Testis (tissue), 5 donors: ENCODE measurements at places on chromosomes 6 and 20. TPM values are rescaled to one million over a fixed set of nuclear protein-coding genes. Genes with fewer than 3 reads are reported as not detected.

DNA sequence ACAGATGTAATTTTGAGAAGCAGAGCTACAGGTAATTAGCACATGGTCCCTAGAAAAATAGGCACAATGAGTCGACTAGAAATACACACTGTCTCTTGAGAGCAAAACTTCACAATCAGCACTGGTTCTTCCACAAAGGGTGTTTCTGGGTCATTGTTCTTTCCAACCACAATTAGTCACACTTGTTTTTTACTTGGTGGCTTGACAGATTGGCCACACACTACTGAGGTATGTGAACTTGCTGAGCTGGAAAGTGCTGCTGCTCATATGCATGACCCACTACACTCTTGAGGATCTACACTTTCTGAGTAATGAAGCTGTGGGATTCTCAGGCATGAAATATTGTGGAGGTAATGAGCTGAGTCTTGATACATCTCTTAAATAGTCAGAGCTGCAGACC lies 347.7 kb downstream of the BCKDHB start:
- H3K27ac ChIP-seq: no peak overlapping the region
- DNase-seq: no peak
- no peaks in the 10 kb centered on the region for H3K4me1 ChIP-seq
- H3K4me3 ChIP-seq: no peak overlapping the region

DNA sequence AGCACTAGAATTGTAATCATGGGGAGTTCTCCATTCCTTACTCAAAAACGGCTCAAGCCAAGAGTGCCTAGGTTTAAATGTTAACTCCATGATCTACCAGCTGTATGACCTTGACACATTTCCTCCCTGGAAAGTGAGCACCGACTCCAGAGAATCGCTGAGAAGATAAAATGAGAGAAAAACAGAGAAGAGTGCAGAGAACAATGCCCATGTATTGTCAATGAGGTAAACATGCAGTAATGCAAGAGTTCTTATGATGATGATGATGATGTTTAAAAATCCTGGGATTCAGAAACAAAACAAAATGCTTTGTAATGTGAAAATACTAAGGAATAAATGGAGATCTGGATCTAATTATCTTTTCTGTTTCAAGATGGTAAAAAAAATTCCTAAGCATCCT lies 64.8 kb upstream of the BEND6 start:
- H3K36me3 ChIP-seq: no peaks in the 10 kb centered on the region
- no peaks in the 10 kb centered on the region for H3K4me1 ChIP-seq
- H3K4me3 ChIP-seq: no peak overlapping the region
- no peaks in the 10 kb centered on the region for H3K27me3 ChIP-seq
- no peak overlapping the region for H3K27ac ChIP-seq

GRCh38 chr6:143806282-143807102 lies 36.6 kb upstream of the LTV1 start:
- H3K36me3 ChIP-seq: no peaks in the 10 kb centered on the region
- H3K4me3 ChIP-seq: no peak overlapping the region
- no peak for DNase-seq

GRCh38 chr20:2004171-2004570 lies 10.3 kb upstream of the PDYN start:
- H3K27me3 ChIP-seq: no peaks in the 10 kb centered on the region
- H3K4me3 ChIP-seq: no peak overlapping the region
- H3K4me1 ChIP-seq: no peaks in the 10 kb centered on the region
- DNase-seq: no peak
- H3K36me3 ChIP-seq: no peaks in the 10 kb centered on the region
- H3K27ac ChIP-seq: no peak overlapping the region

DNA sequence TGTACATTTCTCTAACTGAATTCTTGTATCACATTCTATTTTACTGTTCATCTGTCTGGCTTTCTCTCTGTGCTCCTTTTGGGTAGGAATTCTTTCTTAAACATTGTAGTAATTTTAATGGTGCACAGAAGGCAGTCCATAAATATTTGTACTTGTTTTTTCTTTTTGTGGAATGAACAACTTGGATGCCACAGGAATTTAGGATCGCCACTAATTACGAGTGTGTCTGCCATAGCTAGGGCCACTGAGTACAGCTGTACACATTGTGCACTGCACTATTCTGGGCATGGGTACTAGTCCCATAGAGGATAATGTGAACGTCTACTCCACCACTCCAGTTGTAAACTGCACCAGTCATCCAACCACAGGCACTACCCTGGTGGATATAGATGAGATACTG lies 39.3 kb upstream of the TMEM200A start:
- H3K27me3 ChIP-seq: no peaks in the 10 kb centered on the region
- H3K4me3 ChIP-seq: no peak overlapping the region
- H3K36me3 ChIP-seq: no peaks in the 10 kb centered on the region
- H3K27ac ChIP-seq: no peak overlapping the region

DNA sequence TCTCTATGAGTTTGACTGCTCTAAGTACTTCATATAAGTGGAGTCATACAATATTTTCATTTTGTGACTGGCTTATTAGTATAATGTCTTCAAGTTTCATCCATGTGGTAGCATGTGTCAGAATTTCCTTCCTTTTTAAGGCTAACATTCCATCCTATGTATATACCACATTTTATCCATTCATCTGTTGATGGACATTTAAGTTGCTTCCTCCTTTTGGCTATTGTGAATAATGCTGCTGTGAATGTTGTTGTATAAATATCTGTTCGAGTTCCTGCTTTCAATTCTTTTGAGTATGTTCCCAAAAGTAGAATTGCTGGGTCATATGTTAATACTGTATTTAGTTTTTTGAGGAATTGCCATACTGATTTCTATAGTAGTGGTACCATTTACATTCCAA lies 79.5 kb downstream of the PTPRA start:
- no peak overlapping the region for H3K4me3 ChIP-seq
- DNase-seq: no peak
- H3K36me3 ChIP-seq: no peaks in the 10 kb centered on the region
- no peaks in the 10 kb centered on the region for H3K4me1 ChIP-seq
- H3K27ac ChIP-seq: no peak overlapping the region

DNA sequence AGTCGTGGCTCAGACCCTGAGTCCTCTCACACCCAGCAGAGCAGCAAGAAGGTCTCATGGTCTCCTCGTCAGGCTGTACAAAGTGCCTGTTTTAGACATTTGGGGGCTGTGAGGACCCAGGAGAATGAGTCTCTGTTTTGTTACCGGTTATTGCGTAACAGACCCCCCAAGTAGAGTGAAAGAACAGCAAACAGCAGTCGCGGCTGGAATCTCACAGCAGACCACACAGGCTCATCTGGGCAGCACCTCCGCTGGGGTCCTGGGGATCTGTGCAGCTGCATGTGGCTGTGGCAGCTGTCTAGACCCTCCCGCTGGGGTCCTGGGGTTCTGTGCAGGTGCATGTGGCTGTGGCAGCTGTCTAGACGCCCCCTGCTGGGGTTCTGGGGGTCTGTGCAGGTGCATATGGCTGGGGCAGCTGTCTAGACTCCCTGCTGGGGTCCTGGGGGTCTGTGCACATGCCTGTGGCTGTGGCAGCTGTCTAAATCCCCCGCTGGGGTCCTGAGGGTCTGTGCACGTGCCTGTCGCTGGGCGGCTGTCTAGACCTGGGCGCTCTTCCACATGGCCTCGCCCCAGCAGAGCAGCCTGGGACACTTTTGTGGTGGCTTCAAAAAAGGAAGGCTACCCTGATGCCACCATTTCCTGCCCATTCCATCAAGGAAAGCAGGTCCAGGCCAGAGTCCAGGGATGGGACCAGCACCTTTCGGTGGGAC lies 24.7 kb downstream of the ENTPD6 start:
- peaks cover 40% of the 10 kb centered on the region for H3K4me1 ChIP-seq

GRCh38 chr6:135938576-135939207 lies 87.2 kb downstream of the PDE7B start:
- H3K4me1 ChIP-seq: no peaks in the 10 kb centered on the region
- H3K27me3 ChIP-seq: no peaks in the 10 kb centered on the region
- peak overlapping the region; percentile 42 for H3K27ac ChIP-seq
- no peaks in the 10 kb centered on the region for H3K36me3 ChIP-seq

FKBP1C gene
- 0.47 TPM for total RNA-seq

CSE1L gene
- total RNA-seq: 96.6 TPM

UST gene
- 14.9 TPM for total RNA-seq

MICAL1 gene
- 61.9 TPM for total RNA-seq

TPD52L1 gene
- 20.6 TPM for total RNA-seq

NOX3 gene
- total RNA-seq: not detected

CALHM4 gene
- not detected for total RNA-seq
